Naive thymus-derived CD8-positive, alpha-beta T cell (primary cell): ENCODE measurements at places on chromosomes 7 and 10. TPM values are rescaled to one million over a fixed set of nuclear protein-coding genes. Genes with fewer than 3 reads are reported as not detected.

Gene TAS2R3
- total RNA-seq, result 5.0 TPM

Gene TMEM213
- not detected for total RNA-seq

Gene SUN3
- not detected for total RNA-seq

- DNase-seq, result no peak
These were observed 64.7 kb upstream of the SEM1 start for GRCh38 chr7:96774358-96774757.

DNA sequence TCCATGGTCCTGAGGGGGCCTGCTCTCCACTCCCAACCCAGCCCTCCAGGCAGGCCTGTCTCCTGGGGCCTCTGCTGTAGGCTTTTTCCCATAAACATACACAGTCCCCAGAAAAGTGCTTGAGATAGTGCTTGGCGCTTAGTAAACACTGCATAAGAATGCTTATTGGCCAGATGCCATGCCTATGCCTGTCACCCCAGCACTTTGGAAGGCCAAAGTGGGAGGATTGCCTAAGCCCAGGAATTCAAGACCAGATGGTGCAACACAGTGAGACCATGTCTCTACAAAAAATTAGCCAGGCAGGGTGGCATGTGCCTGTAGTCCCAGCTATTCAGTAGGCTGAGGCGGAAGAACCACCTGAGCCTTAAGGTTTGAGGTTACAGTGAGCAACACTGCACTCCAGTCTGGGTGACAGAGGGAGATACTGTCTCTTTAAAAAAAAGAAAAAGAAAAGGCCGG, 24.6 kb upstream of the ASL start:
- no peak for DNase-seq

- DNase-seq, result no peak
These were observed 43.3 kb downstream of the DGKB start for GRCh38 chr7:14859267-14859666.

- DNase-seq, result no peak
These were observed 123.6 kb downstream of the UBE2H start for GRCh38 chr7:129828989-129829736.

DNA sequence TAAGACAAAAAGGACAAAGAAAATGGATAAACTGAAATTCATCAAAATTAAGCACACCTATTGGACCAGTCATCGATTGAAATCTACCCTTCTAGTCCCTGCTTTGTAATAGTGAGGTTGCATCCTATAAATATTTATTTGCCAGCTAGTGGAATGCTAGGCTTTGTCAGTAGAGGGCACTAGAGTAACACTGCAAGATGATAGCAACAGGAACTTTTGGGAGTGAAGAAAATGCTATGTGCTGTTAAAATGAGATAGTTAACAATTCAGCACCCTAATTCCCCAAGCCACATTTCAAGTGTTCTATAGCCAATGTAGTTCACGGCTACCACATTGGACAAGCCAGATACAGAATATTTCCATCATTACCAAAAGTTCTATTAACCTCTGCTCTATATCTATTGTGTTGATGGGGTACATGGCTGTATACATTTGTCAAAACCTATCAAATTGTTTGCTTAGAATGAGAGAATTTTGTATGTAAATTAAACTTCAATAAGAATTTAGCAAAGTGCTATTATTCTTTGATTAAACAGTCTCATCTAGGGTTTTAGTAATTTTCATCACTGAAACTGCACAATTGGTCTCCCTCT, 69.8 kb downstream of the LSMEM1 start:
- DNase-seq, result no peak
